Activated naive CD8-positive, alpha-beta T cell treated with anti-CD3 and anti-CD28 coated beads, Interleukin-2, amount 10 ng/mL, durations not matched to agents 7 days and 5 days (primary cell): ENCODE measurements at places on chromosomes 1 and 21.

GRCh38 chr1:228045405-228045804 lies 37.1 kb upstream of the ARF1 start:
- no peak for DNase-seq

GRCh38 chr1:71167505-71167904 lies 86.7 kb upstream of the ZRANB2 start:
- DNase-seq, result no peak

- DNase-seq, result no peak
Observed at GRCh38 chr1:65827346-65827745, 34.7 kb downstream of the PDE4B start.

- no peak for DNase-seq
Observed at GRCh38 chr1:89954401-89954800, 40.5 kb upstream of the ZNF326 start.

- peak; percentile 76 for DNase-seq
Observed at GRCh38 chr1:52632732-52633290, at the start of gene SHISAL2A. TSS of gene SHISAL2A (plus strand) at chr1:52633168. CDS start at chr1:52633494, 326 bp downstream.

DNA sequence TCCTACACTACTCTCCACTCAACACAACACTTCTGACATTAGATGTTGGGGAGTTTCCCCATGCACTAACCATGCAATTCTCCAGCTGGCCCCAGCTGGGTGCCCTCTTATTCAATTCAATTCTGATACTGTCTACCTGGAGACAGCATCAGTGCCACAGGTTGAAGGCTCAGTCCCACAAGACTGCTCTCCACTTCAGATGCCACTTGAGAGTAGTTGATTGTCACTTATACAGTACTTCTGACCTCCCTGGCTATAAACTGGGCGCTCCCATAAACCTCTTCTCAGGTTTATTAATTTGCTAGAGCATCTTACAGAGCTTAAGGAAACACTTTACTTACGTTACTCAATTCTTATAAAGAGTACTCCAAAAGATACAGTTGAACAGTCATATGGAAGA lies 442.3 kb downstream of the LRRIQ3 start:
- DNase-seq, result no peak

GRCh38 chr1:210901981-210902770 lies 231.8 kb downstream of the KCNH1 start:
- no peak for DNase-seq

DNA sequence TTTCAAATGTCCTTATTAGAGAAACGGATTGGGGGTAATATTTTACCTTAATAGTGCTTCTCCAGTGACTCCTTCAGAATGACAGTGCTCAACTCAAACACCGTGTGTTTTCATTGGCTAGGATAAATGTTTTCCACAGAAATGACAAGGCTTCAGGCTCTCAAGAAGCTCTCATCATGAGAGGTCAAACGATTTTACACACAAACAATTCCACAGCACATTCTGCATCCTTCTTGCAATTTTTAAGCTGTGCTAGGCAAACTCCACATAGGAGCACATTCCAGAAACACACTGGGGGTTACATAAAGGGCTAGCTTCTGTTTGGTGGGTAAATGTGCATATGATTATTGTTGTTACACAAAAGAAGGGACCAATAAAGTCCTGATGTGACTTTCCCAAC lies 75.5 kb upstream of the IPO9 start:
- no peak for DNase-seq

- no peak for DNase-seq
Observed at GRCh38 chr1:186775036-186775435, 53.7 kb upstream of the PLA2G4A start.

DNA sequence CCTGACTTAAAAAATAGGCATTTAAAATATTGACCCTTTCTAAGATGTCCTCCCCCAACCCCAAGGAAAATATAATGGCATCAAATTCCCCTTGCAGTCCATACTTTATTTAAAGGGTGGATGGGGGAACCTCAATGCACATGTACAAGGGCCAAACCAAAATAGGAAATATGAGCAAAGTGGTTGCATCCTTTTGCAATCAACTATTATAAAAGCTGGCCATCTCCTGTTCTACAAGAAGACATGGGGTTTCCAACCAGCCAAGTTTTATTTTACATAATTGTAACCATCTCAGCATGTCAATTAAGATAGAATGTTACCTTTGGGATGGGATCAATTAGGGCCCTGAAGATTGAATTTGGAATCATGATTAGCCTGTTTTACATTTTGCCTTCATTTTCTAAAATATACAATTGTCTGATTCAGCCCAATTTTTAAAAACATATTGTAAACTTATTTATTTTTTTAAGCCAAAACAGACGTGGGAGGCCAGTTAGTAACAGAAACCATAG lies 146.7 kb upstream of the NFIA start:
- DNase-seq, result no peak

DNA sequence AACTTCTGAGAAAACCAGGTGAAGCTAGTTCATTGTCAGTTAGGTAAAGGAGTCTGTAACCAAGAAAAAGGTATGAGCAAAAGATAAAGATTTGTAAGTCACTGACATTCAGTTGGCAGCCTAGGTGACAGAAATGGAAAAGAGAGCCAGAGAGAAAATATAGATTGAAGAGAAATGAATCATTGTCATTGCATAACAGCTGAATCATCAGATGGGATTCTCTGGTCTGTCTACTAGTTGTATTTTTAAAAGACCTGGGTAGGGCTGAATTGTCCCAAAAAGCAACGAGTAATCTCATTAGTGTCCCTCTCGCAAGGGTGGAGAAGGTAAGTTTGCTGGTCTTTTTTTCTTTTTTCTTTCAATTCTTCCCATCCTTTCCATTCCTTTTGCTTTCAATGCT lies 36.6 kb downstream of the PTGS2 start:
- DNase-seq, result no peak

DNA sequence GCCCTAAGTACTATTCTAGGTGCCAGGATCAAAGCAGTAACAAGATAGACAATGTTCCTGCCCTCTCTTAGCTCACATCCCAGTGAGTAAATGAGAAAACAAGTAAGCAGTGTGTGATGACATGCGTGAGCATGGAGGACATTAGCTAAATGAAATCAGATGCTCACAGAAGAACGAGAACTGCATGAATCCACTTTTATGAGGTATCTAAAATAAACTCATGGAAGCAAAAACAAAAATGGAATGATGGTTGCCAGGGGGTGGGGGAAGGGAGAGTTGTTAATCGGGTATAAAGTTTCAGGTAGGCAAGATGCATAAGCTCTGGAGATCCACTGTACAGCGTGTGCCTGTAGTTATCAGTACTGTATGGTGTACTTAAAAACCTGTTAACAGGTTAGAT lies 195.1 kb downstream of the HHAT start:
- DNase-seq, result no peak

DNA sequence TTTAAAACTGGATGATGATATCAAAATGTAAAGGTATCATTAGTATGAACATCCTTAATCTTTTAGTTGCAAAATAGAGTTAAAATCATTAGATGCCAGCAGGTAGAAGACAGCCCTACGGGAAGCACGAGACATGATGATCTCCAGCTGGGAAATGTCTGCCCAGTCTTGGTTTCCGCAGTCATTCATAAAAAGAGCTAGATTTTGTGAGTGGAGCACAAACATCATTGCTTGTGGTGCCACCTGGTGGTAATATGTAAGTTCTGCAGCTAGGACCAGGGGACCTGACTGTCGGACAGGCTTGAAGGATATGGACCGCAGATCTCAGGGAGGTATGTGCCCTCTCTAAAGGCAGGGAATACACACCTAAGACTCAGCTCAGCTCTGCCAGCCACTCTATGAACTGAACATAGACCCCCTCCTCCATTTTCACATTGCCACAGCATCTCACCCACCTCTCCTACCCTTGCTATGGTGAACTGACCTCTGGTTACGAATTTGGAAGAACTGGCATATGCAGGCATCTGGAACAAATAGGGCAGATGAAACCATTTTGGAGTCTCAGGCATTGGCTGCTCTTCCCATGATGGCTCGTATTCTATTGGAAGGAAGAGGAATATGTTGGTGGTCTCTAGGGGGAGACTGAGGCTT lies 9.2 kb downstream of the FCMR start:
- no peak for DNase-seq

DNA sequence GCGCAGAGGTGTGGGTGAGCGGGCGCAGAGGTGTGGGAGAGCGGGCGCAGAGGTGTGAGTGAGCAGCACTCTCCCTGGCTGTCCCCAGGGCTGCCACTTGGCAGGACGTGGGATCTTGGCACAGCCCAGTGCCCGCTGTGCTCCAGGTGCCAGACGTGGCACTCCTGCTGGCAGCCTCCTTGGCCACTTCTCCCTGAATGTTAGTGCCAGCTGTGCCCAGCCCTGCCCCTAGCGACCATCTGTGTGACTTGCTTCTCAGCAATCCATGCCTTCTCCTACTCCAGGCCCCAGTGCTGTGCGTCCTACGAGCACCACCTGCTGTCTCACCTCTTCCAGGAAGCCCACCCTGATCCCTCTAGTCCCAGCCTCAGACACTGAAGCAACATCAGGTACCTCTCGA lies 30.5 kb downstream of the KRTAP10-1 start:
- no peak for DNase-seq

DNA sequence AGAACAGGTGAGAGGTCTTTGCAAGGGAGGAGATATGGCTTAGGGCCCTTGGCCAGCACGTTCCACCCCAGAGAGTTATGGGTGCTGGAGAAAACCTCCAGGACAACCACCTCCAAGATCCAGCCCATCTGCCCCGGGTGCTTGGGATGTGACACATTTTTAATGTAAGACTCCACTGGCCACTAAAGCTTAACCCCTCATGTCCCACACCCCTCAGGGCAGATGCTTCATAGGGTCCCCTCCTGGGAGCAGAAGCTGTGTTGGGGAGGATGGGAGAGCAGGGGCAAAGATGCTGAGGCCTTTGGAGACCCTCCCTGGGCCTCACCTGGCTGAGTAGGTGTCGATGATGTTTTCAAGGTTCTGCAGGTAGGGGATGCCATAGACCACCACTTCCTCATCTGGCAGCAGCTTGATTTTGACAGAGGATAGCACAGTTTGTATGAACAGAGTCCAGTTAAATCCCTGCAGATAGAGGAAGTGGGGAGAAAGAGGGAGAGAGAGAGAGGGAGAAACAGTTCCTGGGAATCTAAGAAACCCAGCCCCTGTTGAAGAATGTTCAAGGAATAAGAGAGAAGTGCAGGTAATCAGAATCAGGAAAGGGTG lies 11.9 kb downstream of the PRXL2B start:
- DNase-seq, result no peak

GRCh38 chr1:64940025-64940424 lies 26.3 kb downstream of the JAK1 start:
- DNase-seq, result no peak

DNA sequence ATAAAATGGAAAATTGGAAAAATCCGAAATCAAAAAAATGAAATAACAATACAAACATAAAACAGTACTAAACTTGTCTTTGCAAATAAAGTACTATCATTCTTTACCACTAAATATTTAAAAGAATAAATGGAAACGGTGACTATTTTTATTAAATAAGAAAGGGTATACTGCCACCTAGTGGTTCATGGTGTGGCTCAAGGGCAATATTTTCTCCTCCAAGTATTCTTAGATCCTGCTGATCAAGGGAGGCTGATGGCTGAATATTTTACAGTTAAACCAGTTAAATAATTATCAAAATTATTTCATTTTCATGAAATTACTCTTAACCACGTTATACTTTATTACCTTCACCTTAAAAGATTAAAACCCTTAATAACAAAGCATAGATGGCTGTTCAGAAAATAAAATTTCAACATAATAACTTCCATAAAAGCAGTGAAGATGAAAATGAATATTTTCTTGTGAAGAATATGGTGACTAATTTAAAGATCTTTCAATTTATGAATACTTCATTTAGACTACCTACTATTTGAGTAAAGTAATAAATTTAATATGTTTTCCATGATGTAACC lies 1793.9 kb downstream of the NCAM2 start:
- DNase-seq, result no peak

- DNase-seq, result no peak
Observed at GRCh38 chr1:173117761-173118160, 67.0 kb upstream of the TNFSF18 start.

DNA sequence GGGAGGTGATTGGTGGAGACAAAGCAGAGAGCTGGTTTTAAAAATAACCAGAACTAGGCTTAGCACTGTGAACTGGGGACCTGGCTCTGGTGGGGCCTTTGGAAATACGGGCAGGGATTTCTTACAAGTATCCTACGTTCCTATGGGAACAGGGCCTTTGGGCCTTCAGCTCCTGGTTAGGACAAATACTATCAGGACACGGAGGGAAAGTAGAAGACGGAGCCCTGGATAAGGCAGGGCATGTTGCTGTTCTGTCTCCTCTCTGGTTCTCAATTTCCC lies 5.3 kb upstream of the MYOG start:
- DNase-seq, result no peak

- DNase-seq, result no peak
Observed at GRCh38 chr1:58975888-58976287, 192.0 kb upstream of the JUN start.

- DNase-seq, result peak; percentile 54
Observed at GRCh38 chr21:43703035-43703880, 15.7 kb upstream of the PDXK start.

- no peak for DNase-seq
Observed at GRCh38 chr1:9198538-9199361, 35.8 kb upstream of the H6PD start.

DNA sequence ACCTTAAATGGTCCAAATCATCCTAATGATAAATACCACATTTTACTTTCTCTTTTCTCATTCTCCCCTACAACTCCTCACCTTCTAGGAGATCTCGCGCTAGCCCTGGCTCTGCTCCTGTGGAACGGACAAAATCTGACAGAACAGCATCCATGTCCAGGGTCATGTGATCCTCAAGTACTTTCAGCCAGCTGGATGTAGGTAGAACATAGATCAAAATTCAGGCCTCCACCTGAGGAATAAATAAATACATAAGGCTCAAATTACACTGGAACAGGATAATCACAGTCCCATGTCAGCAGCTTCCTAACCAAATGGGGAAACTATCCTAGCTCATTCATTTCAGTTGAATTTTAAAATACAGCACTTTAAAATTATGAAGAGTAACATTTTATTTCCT lies 33.2 kb downstream of the OTUD7B start:
- DNase-seq, result no peak

- DNase-seq, result no peak
Observed at GRCh38 chr1:67723620-67724019, 38.6 kb downstream of the GADD45A start.

- peak; percentile 89 for DNase-seq
Observed at GRCh38 chr1:53328009-53328461, at the start of gene LRP8. TSS of gene LRP8 (minus strand) at chr1:53328070. CDS start at chr1:53327912, 158 bp downstream.

GRCh38 chr1:168466092-168466713 lies 77.6 kb downstream of the XCL2 start:
- DNase-seq, result no peak

DNA sequence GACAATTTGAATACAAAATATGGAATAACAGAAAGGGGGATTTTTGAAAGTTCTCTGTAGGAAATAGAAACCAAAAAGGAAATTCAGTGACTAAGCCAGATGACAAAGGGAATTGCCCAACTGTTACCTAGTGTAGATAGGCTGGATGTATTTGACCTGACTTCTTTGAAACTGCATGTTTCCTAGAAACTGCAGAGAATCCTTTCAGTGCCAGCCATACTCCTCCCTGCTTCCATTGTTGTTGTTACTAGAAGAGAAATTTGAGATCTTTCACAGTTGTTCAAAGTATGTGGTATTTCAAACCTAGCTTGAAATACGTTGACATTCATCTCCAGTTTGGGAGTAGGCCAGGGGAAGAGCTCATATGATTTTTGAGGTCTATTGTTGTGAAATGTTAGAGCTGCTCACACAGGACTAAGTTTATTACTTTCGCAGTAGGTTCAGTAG lies 1.8 kb upstream of the GBP5 start:
- no peak for DNase-seq

GRCh38 chr1:26163684-26164035 lies 4.8 kb downstream of the FAM110D start:
- no peak for DNase-seq
